Smooth muscle cell of the umbilical artery (primary cell): ENCODE measurements at places on chromosomes 3 and 15. TPM values are rescaled to one million over a fixed set of nuclear protein-coding genes. Genes with fewer than 3 reads are reported as not detected.

Gene NEK11
- total RNA-seq, result 3.6 and 6.0 TPM in 2 replicates

Gene CYP1A2
- not detected in 2 replicates for total RNA-seq

Gene PRTG
- total RNA-seq, result 1.2 and 1.3 TPM in 2 replicates

Gene MASP1
- 8.5 and 25.5 TPM in 2 replicates for total RNA-seq

Gene CCR2
- total RNA-seq, result not detected in 2 replicates

Gene ECE2
- not detected in 2 replicates for total RNA-seq

Gene TBC1D23
- 86.7 and 98.6 TPM in 2 replicates for total RNA-seq

Gene LIPH
- total RNA-seq, result not detected in 2 replicates

Gene CCDC71
- 15.1 and 19.7 TPM in 2 replicates for total RNA-seq

Gene PDCD6IP
- total RNA-seq, result 116 and 328 TPM in 2 replicates

Gene ROBO1
- 111 and 128 TPM in 2 replicates for total RNA-seq

Gene AKAP13
- total RNA-seq, result 68.0 and 109 TPM in 2 replicates

Gene TNIK
- 24.9 and 60.8 TPM in 2 replicates for total RNA-seq

Gene TRPM1
- total RNA-seq, result not detected in 2 replicates

Gene EIF2B5
- 25.2 and 29.4 TPM in 2 replicates for total RNA-seq

Gene NRROS
- 0.30 and 1.2 TPM in 2 replicates for total RNA-seq

Gene GOLGA8M
- total RNA-seq, result not detected in 2 replicates

Gene ATP2C1
- 265 and 320 TPM in 2 replicates for total RNA-seq

Gene AADAC
- total RNA-seq, result 0.09 and 1.2 TPM in 2 replicates

Gene DAG1
- total RNA-seq, result 63.5 and 77.1 TPM in 2 replicates

Gene SNTN
- total RNA-seq, result not detected in 2 replicates

Gene EDEM1
- 38.3 and 59.9 TPM in 2 replicates for total RNA-seq

Gene TRPM7
- 60.3 and 64.0 TPM in 2 replicates for total RNA-seq

Gene TM6SF1
- total RNA-seq, result 2.5 and 5.0 TPM in 2 replicates

Gene KNL1
- 1.2 and 14.2 TPM in 2 replicates for total RNA-seq

Gene RTP4
- not detected in 2 replicates for total RNA-seq

Gene SLITRK3
- total RNA-seq, result 0.59 TPM in 1 of 2 replicates, not detected in the other

Gene HRG
- not detected in 2 replicates for total RNA-seq

Gene CASR
- total RNA-seq, result not detected in 2 replicates

Gene TLR9
- under 0.01 TPM in 1 of 2 replicates, not detected in the other for total RNA-seq

Gene AAGAB
- 55.8 and 70.5 TPM in 2 replicates for total RNA-seq

Gene GOLGA6L1
- total RNA-seq, result not detected in 2 replicates
